ENCODE measurements at places on chromosomes 5 and 9. TPM values are rescaled to one million over a fixed set of nuclear protein-coding genes. Genes with fewer than 3 reads are reported as not detected.

Gene AIF1L
- total RNA-seq: 19.9 TPM

DNA sequence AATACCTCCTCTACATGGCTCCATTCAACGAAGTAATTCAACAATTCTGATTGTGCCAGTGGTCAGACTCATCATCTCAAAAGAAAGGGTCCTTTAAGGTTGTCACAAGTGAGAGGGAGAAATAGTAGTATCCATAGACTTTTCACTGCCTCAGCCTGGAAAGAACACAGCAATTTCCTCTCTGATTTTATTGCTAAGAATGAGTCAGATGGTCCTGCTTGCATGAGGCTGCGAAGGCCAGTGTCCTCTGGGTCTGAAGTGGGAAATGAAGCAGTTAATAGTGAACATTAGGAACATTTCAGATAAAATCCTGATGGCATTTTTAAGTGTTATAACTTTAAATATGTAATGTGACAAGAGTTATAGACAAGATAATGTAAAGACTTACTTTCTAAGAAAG lies 979.0 kb downstream of the EFNA5 start:
- DNase-seq: no peak

GRCh38 chr5:98780390-98780789 lies 6.9 kb downstream of the RGMB start:
- DNase-seq: no peak

DNA sequence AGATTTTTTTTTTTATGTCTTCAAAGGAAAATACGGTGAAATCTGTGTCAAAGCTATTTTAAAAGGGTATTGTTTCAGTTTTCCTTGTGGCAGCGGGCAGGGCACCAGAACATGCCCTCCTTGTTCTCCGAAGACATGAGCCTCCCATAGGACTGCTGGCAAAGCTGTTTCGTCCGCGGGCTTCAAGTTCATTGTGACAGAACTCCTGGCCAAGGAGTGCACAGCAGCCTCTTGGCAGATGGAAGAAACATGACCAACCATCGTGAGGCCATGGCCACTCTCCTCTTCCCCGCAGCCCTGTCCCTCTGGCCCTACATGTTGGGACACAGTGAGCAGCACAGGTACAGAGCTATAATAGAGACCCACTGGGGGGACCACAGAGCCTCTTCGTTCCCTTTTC lies 99.5 kb downstream of the AOPEP start:
- DNase-seq: no peak

DNA sequence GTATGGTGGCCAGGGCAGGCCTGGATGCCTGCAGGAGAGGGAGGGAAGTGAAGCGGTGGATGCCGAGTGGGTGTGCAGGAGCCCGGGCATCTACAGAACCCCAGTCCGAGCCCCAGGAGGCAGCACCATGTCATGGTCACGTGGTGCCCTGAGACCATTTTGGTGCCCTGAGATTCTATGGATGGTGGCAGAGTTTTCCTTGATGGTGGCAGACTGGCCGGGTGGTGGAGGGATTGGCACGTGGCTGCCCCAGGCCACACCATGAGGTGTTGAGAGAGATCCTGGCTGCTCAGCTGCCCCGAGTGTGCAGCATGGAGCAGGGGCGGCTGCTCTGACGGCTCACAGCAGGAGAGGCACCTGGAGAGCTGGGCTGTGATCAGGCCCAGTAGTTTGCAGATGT lies 52.3 kb downstream of the SYK start:
- no peak for DNase-seq

Gene LRSAM1
- total RNA-seq: 5.8 TPM

- DNase-seq: no peak
Measured at GRCh38 chr9:116658265-116658664, 28.8 kb upstream of the TRIM32 start.

GRCh38 chr5:133605323-133605722 lies 7.0 kb downstream of the FSTL4 start:
- peak; percentile 1 for DNase-seq

- DNase-seq: peak; percentile 30
Measured at GRCh38 chr5:158770506-158770905, 329.2 kb downstream of the EBF1 start.

All from muscle of leg (tissue), 16 donors.